Right atrium auricular region (tissue), 2 donors: ENCODE measurements at places on chromosomes 3 and 15. TPM values are rescaled to one million over a fixed set of nuclear protein-coding genes. Genes with fewer than 3 reads are reported as not detected.

- no peak for DNase-seq
Measured at GRCh38 chr3:10380906-10381305, 60.0 kb upstream of the SEC13 start.

DNA sequence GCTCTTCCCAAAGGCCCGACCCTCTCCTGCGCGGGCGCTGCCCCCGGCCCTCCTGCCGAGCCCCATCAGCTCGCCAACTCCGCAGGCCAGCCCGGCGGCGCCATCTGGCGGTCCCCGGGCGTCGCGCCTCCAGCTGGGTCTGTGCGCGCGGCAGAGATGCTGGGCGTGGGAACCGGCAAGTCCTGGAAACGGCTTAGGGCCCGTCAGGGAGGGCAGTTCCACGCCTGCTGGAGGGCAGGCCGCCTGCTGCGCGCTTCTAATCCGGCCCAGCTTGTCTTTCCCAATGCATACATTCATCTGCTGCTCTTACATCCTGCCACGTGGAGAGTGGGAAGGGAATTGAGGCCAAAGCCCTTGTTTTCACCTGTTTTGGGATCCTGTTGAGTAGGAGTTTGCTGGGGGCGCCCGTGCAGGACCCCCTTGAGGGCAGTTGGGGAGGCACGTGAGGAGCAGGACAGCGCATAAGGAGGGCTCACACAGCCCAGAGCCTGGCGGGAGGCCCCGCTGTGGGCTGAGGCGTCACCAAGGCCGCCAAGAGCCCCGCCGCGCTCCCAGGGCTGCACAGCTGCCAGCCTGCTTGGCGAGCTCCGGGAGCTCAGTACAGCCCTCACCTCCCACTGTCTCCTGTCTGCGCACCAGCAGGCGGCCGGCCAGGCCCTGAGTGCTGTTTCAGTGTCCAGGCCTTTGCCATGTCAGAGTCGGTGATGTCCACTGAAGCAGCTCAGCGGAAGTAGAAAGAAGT, 165.6 kb downstream of the NSMCE3 start:
- peak; percentile 73 for DNase-seq

- no peak for DNase-seq
Measured at GRCh38 chr3:175257123-175257522, 398.0 kb downstream of the NAALADL2 start.

DNA sequence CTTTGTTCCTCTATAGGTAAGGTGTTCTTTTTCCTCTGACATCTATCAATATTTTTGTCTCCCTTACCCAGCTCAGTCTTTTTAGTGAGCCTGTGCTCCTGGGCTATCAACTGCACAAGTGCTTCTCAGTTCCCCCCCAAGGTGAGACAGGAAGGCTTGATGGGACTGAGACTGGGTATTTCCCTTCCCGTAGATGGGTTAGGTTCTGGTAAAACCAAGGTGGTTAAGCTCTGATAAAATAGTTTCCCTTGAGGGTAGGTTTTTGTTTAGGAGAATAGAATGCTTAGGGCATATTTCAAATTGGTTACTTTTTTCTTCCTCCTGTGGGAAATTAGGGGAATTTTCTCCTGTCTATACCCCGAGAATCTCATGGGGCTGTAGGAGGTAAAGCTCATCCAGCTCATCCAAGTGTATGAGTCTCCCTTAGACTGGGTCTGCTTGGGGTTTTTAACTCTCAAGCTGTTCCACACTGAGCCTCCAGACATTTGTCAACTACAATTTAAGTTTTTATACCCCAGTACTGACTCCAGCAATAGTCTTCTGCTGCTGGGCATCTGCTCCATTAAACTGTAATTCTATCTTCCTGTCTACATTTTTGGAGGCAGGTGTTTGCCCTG, 44.9 kb downstream of the OXSR1 start:
- no peak for DNase-seq

DNA sequence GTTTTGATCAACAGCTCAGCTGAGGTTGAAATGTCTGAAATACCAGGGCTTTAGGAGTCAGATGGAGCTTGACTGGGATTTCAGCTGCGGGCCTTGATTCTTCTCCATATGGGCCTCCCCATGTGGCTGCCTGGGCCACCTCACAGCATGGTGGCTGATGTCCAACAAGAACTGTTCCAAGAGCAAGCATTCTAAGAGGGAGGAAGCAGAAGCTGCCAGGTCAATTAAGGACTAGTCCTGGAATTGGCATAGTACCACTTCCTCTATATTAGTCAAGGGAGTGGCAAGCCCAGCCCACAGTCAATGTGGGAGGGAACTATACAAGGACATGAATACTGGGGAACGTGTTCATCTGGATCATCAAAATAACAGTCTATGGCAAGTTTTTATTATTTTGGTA, 181.7 kb upstream of the ANKRD28 start:
- no peak for DNase-seq

DNA sequence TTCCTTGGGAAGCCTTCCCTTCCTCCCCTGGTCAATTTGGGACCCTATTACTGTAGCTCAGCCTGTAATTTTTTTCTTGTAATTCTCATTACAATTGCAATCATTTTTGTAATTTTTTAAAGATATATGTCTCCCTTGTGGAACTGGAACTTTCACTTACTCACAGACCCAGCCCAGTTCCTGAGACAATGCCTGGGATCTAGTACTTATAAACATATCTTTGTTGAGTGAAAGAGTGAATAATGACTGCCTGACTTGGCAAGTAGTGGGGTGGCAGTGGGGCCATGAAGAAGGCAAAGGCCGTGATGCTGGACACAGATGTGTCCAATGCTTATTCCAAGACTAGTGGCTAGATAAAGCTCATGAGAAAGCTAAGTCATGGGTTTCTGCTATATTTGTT, 294.5 kb upstream of the LRRN1 start:
- DNase-seq = no peak

- no peak for DNase-seq
Measured at GRCh38 chr15:93825682-93826081, 405.7 kb upstream of the MCTP2 start.

DNA sequence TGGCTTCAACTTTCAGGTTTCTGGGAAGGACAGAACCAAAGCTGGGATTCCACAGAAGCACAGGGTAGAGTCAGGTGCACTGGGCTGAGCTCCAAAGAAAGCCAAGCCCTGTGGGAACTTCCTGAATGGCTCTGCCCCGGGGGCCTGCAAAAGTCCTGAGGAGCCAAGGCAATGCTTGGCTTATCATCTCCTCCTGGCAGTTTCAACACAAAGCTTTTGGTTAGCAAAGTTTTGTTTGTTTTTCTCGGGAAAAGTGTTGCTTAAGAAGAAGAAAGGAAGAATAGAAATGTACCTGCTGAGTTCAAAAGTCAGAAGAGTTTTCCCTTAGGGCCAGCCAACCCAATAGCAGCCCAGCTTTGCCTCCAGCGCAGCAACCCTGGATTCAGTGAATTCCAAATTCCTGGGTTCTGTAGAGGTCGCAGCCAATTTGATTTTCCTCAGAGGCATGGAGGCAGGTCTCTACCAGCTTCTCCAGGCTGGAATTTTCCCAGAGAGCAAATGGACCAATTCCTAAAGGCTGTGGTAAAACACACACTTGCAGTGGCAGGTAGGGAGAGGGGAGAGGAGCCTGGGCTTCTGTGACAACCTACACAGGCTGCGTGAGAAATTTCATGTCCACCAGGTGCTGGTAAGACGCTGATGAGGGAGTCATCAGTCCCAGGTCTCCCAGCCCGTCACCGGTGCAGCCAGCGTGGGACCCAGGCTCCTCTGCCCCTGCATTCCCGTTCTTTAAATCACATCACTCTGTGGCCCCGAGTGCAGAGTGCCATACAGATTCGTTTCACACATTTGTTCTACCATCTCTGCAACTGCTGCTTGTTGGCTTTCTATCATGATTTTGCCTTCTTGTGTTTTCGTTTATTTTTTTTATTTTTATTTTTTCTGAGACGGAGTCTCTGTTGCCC, 54.3 kb upstream of the SNRPA1 start:
- DNase-seq = no peak

- DNase-seq = no peak
Measured at GRCh38 chr15:80562033-80562432, 133.1 kb upstream of the ABHD17C start.

- DNase-seq = no peak
Measured at GRCh38 chr3:147755310-147755709, 346.1 kb downstream of the ZIC1 start.

- no peak for DNase-seq
Measured at GRCh38 chr3:120370463-120370862, 21.3 kb upstream of the LRRC58 start.

The IL12A gene
- total RNA-seq = 0.31 TPM

The MORC1 gene
- total RNA-seq = not detected

The C3orf20 gene
- not detected for total RNA-seq

The FBXL22 gene
- total RNA-seq = 13.8 TPM
